GM23248 (cell line): ENCODE measurements at places on chromosomes 1 and 21. TPM values are rescaled to one million over a fixed set of nuclear protein-coding genes. Genes with fewer than 3 reads are reported as not detected.

The AGT gene
- 0.16 TPM in 1 of 2 replicates, not detected in the other for polyA plus RNA-seq

The NHLH1 gene
- polyA plus RNA-seq, result 0.16 and 0.31 TPM in 2 replicates

The C1orf56 gene
- 15.8 and 17.7 TPM in 2 replicates for polyA plus RNA-seq

The KRTAP22-2 gene
- not detected in 2 replicates for polyA plus RNA-seq

The NRIP1 gene
- 12.5 and 13.1 TPM in 2 replicates for polyA plus RNA-seq

The SLC2A5 gene
- polyA plus RNA-seq, result 0.25 and 0.29 TPM in 2 replicates

The SYCP1 gene
- polyA plus RNA-seq, result not detected in 2 replicates

The LMOD1 gene
- 6.1 and 6.3 TPM in 2 replicates for polyA plus RNA-seq

The CCDC18 gene
- 5.7 and 8.8 TPM in 2 replicates for polyA plus RNA-seq

The SPRR2E gene
- not detected in 2 replicates for polyA plus RNA-seq

The ARTN gene
- not detected in 2 replicates for polyA plus RNA-seq

The NHLH2 gene
- 0.08 TPM in 1 of 2 replicates, not detected in the other for polyA plus RNA-seq

The SLAMF9 gene
- polyA plus RNA-seq, result 0.48 and 0.51 TPM in 2 replicates

The C1QB gene
- not detected in 2 replicates for polyA plus RNA-seq
